ENCODE measurements at places on chromosomes 3 and 15. TPM values are rescaled to one million over a fixed set of nuclear protein-coding genes. Genes with fewer than 3 reads are reported as not detected.

Gene SMCO1
- total RNA-seq, result not detected

Gene SH2D7
- not detected for total RNA-seq

Gene MBD4
- 20.3 TPM for total RNA-seq

Gene SCAANT1
- total RNA-seq, result not detected

Gene FMN1
- 340 TPM for total RNA-seq

Gene IL16
- 15.5 TPM for total RNA-seq

Gene ZNF80
- total RNA-seq, result not detected

Gene ARGFX
- total RNA-seq, result not detected

Gene SEMA3G
- total RNA-seq, result not detected

Gene TRNT1
- total RNA-seq, result 25.0 TPM

Gene BNC1
- total RNA-seq, result 0.62 TPM

Gene NPAP1
- not detected for total RNA-seq

Gene ITIH1
- total RNA-seq, result not detected

Gene CHRFAM7A
- 0.69 TPM for total RNA-seq

Gene THRB
- total RNA-seq, result under 0.01 TPM

Gene SATB1
- total RNA-seq, result 9.6 TPM

Gene TMEM207
- not detected for total RNA-seq

Gene GCSAM
- total RNA-seq, result not detected

Gene ROPN1
- 5.3 TPM for total RNA-seq

Gene LRRC31
- not detected for total RNA-seq

Gene KLHL18
- total RNA-seq, result 18.2 TPM

Gene PRSS50
- total RNA-seq, result not detected

Gene ABTB1
- 9.1 TPM for total RNA-seq

Gene PTX3
- 3.2 TPM for total RNA-seq

Gene PLA2G4D
- not detected for total RNA-seq

Gene ATG3
- 114 TPM for total RNA-seq

Gene SERPINI2
- total RNA-seq, result not detected

Gene GUCA1C
- total RNA-seq, result not detected

Gene MYH15
- under 0.01 TPM for total RNA-seq

Gene PPP2R3A
- total RNA-seq, result 17.0 TPM

Gene TM4SF18
- total RNA-seq, result 10.2 TPM

Gene RLBP1
- 0.73 TPM for total RNA-seq

Gene ZNF662
- total RNA-seq, result 0.33 TPM

Gene FOXB1
- not detected for total RNA-seq

Gene DET1
- 9.1 TPM for total RNA-seq

Gene LSAMP
- 18.5 TPM for total RNA-seq

Gene PRR20G
- total RNA-seq, result not detected

Gene OIP5
- 9.6 TPM for total RNA-seq
